Cerebellum (tissue), 4 donors: ENCODE measurements at places on chromosomes 3 and 15.
A peak's percentile ranks its signal among the peaks of the same experiment; 100 is the strongest.

GRCh38 chr15:75753145-75753544, 40.5 kb upstream of the CSPG4 start:
- no peak for DNase-seq

DNA sequence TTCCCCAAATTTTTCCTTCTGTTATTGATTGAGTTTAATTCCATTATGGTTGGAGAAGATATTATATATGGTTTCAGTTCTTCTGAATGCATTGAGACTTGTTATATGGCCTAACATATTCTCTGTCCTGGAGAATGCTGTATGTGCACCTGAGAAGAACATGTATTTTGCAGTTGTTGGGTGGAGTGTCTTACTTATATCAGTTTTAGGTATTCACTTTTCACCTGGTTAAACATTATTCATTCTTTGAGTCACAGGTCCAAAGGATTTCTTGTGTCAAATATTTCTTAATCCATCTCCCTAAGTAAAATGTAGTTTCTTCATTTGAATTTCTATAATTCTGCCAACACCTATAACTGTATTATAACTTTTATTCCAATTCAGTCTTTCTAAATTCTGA, 17.8 kb downstream of the ACKR2 start:
- DNase-seq: no peak

DNA sequence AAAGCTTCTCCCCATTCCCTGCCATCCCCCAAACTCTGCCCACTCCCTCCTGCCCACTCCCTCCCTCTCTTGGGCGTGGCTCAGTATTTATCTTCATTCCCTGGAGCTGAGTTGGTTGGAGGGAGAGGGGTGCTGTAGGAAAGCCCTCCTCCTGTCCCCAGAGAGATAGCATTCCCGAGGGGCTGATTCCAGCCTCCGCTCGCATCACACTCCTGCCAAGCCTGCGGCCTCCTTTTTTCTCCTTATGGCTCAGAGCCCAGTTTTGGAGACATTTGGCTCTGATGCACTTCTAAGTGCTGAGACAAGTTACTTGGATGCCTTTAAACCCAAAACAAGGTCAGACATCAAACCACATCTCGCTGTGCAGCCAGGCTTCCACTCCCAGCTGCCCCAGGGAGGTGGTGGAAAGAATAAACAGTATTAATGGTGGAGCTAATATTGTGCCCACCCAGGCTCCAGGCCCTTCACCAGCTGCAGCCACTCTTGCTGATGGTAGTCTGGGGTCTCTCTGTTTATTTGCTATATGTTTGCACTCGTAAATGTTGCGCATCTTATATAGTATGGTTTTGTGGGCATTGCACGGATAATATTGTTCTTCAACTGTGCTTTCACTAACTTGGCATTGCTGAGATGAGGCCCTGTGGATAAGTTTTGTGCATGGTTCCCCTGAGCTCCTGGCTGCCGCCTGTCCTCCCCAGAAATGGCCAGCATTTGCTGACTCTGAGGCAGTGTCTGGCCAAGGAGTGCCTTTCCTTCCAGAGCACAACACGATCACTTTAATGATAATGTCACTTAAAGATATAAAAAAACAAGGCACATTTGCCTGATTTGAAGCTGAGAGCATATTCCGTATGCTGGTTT, 157.2 kb downstream of the LRRC28 start:
- no peak for DNase-seq

DNA sequence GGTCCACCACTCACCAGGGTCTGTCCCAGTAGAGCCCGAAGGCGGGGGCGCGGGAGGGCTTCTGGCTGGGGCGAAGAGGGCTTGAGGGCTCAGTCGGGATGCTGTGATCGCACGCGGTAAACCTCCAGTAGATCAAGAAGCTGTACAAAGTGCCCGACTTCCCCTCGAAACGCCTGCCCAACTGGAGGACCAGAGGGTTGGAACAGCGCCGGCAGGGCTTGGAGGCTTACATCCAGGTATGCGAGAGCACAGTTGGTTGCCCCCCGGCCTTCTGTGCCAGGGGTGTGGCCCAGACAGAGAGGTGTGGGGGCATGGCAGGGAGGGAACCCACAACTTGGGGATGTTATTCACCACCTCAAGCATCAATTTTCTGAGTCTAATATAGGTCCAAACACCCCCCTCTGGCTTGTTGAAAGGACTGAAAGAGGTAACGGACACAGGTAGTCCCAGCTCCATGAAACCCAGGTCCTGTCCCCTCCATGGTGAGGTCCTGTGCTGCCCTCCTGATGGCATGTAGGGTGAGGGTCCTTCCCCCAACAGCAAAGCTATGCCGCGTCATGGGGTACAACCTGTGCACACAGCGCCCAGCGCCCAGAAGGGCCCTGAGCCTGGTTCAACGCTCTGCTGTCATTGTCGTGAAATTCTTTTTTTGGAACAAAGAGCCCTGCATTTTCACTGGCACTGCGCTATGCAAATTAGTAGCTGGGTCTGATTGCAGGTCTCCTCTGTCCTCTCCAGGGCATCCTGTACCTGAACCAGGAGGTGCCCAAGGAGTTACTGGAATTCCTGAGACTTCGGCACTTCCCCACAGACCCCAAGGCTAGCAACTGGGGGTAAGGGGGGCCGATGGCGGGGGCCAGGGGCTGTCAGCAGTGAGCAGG, 1.2 kb downstream of the SNX22 start:
- no peak for DNase-seq

GRCh38 chr3:154552338-154552737, 122.3 kb upstream of the GPR149 start:
- DNase-seq: no peak

GRCh38 chr3:152195206-152195605, 73.5 kb upstream of the MBNL1 start:
- DNase-seq: no peak

GRCh38 chr15:59751552-59752413, 62.7 kb upstream of the BNIP2 start:
- DNase-seq: peak; percentile 19

DNA sequence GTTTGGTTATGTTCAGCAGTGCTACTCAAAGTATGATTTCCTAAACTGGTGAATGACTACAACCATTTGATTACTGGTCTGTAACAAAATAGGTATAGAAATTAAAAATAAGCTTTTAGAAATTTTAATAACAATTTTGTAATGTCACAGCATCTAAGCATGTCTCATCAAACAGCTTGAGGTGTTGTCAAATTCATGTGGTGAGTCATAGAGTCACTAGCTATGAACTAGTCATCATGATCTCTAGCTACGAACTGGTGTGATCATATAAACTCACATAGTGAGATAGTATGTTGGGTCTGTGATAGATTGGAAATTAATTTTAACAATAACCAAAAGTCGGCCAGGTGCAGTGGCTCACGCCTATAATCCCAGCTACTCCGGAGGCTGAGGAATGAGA, 213.9 kb upstream of the RBMS3 start:
- DNase-seq: no peak

GRCh38 chr3:170632780-170633179, 46.9 kb upstream of the SLC7A14 start:
- no peak for DNase-seq

- no peak for DNase-seq
Observed at GRCh38 chr3:18937574-18937973, 210.7 kb upstream of the KCNH8 start.

- DNase-seq: no peak
Observed at GRCh38 chr15:49040151-49040550, 6.1 kb downstream of the SECISBP2L start.

DNA sequence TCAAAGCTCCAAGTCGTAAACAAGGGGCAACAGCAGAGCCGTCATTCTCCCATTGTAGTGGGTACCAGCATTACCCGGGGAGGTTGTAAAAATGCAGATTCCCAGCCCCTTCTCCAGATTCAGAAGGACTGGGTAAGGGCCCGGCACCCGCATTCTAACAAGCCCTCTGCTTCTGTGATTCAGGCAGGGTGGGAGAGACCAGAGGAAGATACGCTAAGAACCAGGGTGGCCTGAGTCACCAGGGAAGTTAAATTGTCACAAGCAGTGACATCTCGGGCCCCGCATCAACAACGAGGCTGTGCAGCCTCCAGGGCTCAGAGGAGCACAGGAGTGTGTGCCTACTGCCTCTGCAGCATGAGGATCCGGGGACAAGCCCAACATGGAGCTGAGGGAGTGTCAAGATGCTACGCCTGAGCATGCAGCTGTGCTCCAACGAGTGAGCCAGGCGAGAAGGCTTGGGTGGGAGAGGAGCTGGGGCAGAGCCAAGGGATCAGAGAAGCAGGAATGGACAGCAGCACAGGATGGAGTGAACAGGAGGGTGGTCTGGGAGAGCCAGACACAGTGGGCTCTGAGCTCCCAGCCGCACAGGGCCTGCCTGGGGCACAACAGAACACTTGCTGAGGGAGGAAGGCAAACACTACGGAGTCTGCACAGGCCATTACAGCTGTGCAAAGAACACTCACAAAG, 68.5 kb downstream of the CPN2 start:
- DNase-seq: no peak

GRCh38 chr3:7315037-7315436, 454.1 kb downstream of the GRM7 start:
- no peak for DNase-seq

DNA sequence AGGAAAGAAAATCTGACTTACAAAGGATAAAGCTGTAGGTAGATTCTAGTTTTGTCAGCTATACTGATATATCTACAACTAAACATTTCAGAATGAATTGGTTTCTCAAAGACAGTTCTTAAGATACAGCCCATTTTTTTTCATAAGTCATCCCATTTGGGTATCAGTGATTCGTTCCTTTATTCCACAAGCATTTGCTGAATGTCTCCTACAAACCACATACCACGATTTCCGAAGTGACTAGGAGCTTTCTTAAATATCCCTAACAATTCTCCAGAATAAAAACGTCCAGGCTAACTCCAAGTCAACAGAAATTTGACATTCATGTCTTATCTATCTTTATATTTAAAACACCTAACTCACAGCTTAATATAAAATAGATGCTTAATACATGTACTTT, 59.8 kb downstream of the TP53BP1 start:
- DNase-seq: no peak

DNA sequence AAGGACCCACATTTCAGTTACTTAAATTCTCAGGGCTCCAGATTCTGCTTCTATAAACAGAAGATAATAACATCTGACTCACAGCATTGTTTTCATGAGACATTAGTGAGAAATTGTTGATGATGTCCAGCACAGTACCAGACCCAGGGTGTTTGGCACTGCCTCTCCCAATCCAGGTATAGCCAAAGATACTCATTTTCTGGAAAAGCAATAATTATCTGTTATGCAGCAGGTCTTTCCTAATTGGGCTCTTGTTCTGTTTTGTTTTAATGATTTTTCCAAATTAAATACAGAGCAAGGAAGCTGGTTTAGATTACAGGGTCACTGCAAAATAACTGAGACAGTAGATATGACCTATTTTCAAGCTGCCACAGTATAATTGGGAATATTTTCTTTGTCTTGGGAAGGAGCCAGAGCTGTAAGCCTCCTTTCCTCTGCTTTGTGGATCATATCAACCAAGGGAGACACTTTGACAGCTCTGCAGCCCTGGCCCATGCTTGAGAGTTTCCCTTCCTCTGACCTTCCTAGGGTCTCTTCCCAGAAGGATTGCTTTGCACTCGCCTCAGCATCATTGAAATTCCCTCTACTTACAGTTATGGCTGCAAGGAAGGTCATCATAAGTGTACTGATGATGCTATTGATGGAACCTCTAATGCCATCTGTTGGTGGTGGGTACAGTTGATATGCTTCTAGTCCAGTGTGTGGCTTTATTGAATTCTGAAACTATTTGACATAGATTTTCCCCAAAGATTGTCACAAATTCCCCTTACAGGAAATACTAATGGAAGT, 522.4 kb upstream of the ADAMTS9 start:
- no peak for DNase-seq

GRCh38 chr3:191470545-191470944, 9.6 kb downstream of the PYDC2 start:
- no peak for DNase-seq

- DNase-seq: no peak
Observed at GRCh38 chr15:53548236-53548635, 211.2 kb downstream of the WDR72 start.

GRCh38 chr15:69606144-69606543, 153.5 kb downstream of the RPLP1 start:
- DNase-seq: no peak

DNA sequence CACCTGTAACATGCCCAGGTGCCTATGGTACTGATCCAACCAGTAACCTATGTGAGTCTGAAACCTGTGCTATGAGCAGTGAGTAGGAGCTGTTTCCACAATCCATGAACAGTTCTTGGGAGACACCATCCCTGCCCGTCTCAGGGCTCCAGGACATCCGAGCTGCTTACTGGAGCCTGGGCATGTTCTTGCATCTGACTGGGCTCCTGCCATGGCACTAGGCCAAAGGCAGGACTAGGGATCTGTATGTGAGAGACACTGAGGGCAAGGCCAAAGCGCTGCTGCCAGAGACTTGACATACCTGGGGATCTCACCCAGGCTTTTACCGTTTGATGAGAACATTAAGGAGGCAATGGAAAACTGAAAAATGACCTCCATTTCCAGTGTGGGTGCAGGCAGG, 59.8 kb downstream of the WDR76 start:
- peak; percentile 28 for DNase-seq

DNA sequence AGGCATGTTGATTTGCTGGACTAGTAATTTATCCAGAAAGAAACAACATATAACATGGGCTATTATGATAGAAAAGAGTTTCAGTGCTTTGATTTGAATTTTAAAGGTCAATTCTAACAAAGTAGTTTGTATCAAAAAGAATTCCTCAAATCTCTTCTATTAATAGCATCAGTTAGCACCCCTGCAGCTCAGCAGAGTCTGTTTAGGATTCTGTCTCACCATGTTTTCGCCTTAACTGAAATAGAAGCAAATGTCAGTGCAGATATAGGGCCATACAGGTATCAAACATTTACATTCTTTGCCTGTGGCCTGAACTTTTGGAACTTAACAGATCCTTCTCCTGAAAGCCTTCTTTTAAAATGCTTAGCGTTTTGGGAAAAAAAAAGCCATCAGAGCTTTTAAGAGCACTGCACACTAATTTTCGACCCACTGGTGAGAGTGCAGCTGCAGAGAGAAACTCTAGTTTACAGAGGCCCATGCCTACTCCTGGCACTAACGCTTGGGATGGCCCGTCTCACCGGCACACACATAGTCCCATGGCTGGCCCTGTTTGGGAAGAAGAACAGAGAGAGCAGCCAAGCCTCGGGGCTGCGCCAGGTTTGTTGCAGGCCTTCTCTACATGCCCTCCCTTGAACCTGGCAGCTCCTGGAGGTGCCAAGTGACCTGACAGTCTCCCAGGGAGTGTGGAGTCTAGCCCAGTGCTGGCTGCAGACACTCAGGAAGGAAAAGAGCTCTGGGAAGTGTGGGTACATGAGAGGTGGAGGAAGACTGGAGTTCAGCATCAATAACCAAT, 9.9 kb upstream of the PAQR9 start:
- peak; percentile 87 for DNase-seq

- DNase-seq: peak; percentile 17
Observed at GRCh38 chr3:49461443-49462171, 8.5 kb upstream of the DAG1 start.

GRCh38 chr15:77611767-77612166, 20.9 kb downstream of the LINGO1 start:
- DNase-seq: no peak

DNA sequence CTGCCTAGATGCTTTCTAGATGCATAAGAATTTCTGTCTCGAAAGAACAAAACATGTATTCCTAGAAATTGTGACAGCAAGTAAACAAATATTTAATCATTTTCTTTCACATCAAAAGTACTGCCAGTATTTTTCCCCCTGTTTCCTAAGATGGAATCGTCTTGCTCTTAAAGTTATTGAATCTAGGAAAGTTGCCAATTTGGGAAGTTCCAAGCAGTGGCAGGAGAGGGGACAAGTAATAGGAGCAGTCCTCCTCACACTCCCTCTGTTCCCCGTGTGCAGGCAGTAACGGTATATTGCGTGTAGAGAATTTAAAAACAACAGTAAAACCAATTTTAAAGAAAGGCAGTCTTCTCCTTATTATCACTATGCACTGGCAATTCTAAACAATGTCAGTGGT, 619.8 kb downstream of the TBL1XR1 start:
- no peak for DNase-seq
